Stimulated activated CD4-positive, alpha-beta T cell treated with anti-CD3 and anti-CD28 coated beads, TNF-alpha, amount 100 ng/mL, for 4 hours (primary cell): ENCODE measurements at places on chromosomes 16 and 17.

DNA sequence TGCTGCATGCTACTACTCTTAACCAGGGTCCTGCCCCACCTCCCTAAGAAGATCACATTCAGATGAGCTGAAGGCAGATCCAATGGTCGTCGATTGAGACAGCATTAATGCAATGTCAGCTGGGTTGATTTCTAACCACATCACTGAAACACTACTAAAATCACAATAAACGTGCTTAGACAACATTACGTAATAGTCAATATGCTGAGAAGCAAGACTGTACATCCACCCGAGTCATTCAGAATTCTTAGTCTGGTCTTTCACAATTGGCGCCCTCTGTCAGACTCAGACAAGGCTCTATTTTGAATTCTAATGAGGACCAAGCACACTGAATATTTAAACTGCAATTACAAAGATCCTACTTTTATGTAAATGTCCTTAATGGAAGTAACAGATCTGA, 205.2 kb downstream of the STX8 start:
- DNase-seq: no peak

- no peak for DNase-seq
These were observed 5.4 kb downstream of the GINS2 start for GRCh38 chr16:85683363-85683762.

DNA sequence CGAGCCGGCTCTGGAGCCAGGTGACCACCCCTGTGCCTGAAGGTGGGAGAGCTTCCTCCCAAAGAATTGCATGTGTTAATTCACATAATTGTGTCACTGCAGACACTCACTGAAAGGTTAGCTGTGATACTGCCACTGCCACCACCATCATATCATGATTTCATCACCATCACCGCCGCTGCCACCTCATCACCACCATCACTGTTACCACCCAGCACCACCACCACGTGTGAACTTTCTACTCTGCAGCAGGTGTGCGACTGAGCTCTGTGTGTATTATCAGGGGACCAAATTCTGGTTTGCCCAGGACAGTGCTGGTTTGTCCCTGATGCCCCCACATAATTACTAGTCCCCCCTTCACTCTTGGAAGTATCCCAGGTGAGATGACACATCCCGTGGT, 15.2 kb downstream of the BCAR1 start:
- no peak for DNase-seq

GRCh38 chr16:3038256-3038655, 1.5 kb upstream of the BICDL2 start:
- DNase-seq: no peak

DNA sequence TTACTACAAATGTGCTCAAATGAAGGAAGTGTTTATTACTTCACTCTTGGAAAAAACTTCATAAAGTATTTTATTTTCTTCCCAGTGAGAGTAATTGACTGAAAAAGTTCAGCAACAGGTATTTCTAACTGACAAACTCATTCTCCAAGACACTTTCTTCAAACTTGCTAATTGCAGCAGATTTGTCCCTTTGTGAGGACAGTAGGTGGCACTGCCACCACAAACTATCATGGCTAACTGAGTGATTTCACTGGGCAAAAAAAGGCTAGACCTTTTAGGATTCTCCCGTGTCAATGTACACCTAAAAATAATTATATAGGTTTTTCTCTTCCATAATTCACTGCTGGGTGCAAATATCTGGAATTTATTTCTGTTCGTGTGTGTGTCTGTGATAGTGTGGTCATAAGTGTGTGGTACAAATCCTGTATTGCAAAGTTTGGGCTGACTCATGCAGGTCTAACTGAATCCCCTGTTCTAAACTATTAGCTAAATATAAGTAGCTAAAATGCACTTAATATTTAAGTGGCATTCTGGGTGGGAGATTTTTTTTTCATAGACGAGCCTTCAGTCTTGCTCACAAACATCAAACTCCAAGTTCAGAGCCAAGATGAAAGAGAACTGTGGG, 3.9 kb downstream of the HS3ST3A1 start:
- DNase-seq: no peak

- no peak for DNase-seq
These were observed 108.5 kb downstream of the USP22 start for GRCh38 chr17:20934288-20934687.

GRCh38 chr17:79968116-79968515, 67.6 kb downstream of the TBC1D16 start:
- no peak for DNase-seq

GRCh38 chr17:57624386-57624785, 120.7 kb downstream of the CCDC182 start:
- DNase-seq: no peak

DNA sequence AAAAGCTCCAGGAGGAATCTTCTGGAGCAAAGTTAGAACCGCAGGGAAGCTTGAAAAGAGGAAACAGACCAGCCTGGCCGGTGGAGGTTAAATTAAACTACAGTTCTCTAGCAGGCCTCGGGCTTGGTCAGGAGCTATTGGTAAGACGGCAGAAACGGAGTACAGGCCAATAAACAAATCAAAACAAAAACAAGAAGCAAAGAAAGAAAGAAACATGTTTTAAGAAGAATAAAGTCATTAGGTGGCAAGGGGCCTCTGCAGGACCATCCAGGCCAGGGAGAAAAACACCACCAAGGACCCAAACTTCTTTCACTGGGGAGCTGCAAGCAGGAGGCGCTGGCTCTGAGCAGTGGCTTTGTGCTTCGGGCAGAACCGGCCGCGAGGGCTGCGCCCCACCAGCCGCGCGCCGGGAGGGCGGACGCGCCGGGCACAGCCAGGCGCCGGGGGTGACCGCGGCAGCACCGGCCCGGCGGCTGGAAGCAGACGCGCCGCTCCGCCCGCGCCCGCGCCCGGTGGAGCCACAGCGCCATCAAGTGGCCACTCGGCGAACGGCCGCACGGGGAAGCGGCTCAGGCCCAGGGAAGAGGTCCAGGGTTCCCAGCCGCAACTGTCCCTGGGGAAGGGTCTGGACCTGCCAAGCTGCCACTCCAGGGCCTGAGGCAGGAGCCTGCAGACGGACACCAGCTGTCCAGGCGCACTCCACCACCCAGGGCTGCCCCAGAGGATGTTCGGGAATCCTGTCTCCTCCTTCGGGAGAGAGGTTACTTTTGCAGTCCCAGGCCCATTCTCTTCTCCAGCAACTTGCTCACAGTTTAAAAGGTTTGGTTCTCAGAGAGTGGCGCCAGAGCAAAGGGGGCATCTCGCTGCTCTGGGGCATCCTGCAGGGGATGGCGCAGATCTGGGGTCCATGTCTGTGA, 419.4 kb downstream of the SOX9 start:
- peak; percentile 16 for DNase-seq

- DNase-seq: no peak
These were observed 397.0 kb upstream of the CCL2 start for GRCh38 chr17:33858121-33858520.

DNA sequence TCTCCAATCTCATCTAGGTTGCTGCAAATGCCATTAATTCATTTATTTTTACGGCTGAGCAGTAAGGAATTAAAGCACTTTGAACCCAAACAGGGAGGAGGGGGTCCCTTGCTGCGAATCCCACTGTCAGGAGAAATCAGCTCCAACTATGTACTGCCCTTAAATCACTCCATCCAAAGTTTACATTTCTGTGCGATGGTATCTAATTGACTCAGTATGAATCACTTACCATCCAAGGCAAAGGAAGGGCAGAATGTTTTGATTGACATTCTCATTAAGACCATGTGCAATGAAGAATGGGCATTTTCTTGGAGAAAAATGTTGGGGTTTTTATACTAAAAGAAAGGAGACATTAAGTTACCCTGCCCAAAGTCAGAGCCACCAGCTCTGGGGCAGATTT, 47.7 kb upstream of the XYLT1 start:
- DNase-seq: no peak

- no peak for DNase-seq
These were observed 11.4 kb upstream of the MRPS23 start for GRCh38 chr17:57861000-57861789.

DNA sequence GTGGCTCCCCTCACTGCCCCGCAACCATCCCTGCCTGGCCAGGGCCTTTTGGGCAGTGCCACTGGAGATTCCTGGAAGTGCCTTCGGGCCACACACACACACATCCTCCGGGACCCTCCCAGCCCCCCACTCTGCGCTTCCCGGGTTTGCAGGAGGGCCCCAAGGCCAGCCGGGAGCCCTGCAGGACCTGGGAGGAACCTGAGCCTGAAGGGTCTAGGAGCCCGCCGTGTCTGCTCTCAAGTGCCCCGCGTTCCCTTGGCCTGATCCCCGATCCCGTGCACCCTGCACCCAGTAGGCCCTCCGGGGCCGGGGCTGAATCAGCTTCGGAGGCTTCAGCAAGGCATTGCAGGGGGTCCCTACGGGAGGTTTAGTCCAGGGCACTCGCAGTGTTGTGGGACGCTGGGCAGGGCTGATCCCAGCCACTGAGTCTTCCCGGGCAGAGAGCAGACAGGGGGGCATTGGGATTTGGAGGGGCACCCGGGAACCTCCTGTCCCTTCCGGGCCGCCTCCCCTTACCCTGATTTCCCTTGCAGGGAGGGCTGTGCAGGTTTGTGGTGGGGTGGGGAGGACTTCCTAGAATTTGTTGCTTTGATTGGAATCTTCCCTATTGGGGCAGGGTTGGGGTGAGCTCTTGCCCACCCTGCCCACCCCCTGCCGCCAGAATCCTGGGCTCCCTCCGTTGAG, 36.9 kb downstream of the TMEM235 start:
- DNase-seq: no peak

GRCh38 chr17:83006515-83007455, 72.6 kb upstream of the METRNL start:
- no peak for DNase-seq

- DNase-seq: no peak
These were observed 1.6 kb downstream of the AMFR start for GRCh38 chr16:56423584-56424403.

DNA sequence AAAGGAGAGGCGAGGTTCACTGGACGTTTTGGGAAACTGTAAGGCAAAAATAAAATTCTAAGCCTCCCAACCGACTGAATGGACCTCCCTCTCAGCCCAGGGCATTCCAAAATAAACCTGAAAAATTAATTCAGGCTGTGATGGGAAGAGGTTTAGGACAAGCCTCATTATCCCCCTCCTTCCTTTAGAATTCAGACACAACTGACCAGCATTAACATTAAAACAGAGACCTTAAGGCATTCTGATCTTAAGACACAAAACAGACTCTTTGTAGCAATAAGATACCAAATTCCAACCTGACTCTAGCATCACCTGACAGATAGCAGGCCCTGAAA, 298 bp upstream of the LDHD start:
- no peak for DNase-seq

DNA sequence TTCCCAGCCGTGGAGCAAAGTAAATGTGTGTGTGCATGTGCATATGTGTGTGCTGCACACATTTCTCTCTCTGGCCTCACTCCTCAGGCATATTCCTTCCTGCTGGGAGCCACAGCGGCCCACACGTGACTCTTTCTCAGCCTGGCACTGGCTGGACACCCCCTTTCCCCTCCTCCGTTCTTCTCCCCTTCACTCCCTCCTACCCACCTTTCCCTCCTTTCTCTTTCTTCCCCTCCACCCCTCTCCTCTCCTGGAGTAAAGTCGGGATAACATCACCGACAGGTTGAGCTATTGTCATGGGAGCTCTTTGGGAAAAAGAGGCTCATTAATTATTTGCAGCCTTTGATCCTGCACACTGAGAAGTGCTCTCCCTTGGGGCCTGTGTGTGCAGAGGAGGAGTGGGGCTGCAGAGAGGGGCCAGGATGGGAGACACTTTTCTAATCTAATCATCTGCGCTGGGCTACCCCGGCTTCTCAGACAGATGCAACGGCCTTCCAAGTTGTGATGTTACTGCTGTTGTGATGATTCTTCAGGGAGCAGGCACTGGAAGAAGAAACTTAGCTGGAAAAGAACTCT, 126.3 kb upstream of the HSBP1 start:
- no peak for DNase-seq

DNA sequence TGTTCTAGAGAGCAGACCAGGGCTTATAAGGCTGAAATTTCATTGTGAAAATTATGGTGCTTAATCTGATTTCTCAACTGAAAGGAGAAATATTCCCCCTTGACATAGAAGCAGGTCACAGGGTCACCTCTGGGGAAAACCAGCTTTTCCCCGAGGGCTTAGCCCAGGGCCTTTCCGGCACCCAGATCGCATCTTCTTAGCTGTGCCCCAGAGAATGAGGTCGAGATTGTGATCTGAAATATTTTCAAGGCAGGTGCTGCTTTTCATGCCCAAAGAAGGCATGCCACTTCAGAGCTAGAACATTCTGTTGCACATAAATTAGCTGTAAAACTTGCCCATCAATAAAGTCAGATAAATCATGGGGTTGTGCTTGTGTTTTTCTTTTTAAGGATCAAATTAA, 25.4 kb upstream of the ARHGAP17 start:
- DNase-seq: no peak

DNA sequence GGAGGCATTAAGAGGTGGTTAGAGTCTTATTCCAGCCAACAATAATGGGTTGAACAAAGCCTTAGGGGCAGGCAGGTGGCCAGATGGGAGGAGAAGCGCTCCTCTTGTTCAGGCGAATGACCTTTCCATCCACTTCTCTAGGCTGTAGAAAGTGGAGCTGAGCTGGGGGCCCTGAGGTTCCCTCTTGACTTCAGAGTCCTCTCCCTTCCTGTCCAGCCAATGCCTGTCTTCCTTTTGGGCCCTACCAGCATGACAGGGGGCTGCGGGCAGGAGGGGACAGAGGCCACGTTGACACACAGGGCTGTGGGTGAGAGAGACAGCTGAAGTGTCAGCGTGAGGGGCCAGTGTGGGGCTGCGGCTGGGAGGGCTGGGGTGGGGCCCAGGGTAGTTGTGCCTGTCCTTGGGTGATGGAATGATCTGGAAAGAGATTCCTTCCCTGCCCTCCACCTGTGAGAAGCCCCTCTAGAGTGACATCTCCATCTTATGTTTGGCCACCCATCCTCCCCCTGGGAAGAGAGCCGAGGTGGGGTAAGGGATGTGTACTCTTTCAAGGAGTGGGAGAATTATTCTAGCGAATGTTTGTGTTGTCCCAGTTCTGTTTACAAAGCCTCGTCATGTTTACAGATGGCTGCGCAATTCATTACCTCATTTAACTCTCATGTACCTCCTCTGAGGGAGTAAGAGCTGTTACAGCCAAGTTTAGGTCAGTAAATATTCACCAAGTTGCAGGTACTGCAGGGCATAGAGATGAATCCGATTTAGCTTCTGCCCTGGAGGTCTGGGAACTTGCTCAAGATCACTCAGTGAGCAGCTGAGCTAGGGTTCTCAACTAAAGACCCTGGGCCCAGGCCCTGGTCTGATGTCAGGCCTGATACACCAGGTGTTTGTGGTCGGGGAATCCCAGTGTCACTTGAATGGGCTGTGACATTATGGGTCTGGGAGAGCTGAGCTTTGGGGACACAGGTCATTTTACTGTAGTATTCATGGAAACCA, 3.3 kb downstream of the ERBB2 start:
- no peak for DNase-seq

DNA sequence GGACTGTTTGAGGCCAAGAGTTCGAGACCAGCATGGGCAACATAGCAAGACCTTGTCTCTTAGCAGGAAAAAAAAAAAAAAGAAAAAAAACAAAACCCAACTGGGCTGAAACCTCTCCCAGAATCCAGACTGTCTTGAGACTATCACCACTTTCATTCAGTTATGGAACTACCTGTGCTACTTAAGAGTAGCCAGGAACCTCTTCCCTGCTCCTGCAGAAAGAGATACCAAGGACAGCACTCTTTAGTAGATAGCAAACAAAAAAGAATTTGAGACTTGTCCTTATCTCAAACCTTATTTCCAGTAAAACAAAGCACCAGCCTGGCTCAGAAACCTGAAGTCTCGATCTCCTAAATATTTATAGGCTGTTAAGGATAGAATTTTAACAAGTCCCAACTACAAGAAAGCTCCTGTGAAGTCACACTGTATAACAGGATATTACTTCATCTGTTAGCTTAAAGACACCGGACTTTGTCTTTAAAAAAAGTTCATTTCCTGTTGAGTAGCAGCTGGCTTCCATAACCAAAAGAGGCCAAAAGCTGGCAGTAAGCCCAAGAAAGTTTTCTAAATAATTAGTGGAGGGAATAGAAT, 5.1 kb downstream of the CDR2 start:
- DNase-seq: no peak
